ENCODE measurements at places on chromosomes 7 and 10.

- no peak for DNase-seq
Measured at GRCh38 chr7:27697861-27698430, 35.3 kb upstream of the HIBADH start.

DNA sequence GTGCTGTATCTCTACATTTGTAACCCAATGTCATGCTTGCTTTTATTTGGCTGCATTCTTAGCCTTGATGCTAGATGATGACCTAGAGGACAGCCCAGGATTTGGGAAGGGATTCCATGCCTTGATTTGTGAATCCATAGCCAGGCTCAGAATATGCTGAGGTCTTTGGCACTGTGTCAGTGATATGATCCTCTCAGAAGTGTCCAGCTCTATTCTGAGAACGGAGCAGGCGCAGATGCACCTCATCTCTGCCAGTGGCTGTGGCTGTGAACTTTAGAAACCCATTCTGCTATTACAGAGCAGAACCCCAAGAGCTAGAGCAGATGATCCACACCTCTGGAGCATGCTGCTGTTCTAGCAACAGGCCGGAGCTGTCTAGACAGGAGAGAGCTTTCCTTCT lies 212.8 kb downstream of the TRIL start:
- no peak for DNase-seq

GRCh38 chr7:91033574-91033973 lies 230.7 kb upstream of the FZD1 start:
- no peak for DNase-seq

- no peak for DNase-seq
Measured at GRCh38 chr7:106282852-106283251, 1.9 kb downstream of the NAMPT start.

DNA sequence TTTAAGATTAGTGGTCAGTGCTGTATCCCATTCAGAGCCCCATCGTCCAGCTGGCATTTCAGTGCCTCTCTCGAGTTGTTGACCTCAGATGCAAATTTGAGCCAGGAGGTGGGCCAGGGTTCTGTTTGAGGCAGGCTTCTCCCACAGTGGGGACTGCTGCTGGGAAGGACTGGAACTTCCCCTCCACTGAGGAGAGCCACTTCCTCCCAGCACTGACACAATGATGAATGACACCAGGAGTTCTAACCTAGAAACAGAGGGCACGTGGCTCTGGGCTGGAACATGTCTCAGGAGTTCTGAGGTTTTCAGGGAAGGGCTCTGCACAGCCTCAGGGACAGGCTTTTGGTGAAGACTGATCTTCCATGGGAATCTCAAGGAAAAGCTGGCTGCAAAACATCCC lies 18.3 kb upstream of the BTBD16 start:
- no peak for DNase-seq

DNA sequence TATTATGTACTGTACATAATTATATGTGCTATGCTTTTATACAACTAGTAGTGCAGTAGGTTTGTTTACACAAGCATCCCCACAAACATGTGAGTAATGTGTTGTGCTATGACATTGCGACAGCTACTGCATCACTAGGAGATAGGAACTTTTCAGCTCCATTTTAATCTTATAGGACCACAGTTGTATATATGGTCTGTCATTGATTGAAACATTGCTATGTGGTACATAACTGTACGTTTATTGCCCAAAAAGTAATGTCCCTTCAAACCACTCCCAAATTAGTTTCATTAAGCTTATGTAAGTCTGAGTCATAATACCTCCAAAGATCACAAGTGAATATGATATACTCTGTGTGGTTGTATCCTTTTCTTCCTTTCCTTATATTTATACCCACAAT lies 183.2 kb upstream of the POT1 start:
- no peak for DNase-seq

- DNase-seq = no peak
Measured at GRCh38 chr7:149867762-149868622, 5.8 kb upstream of the ATP6V0E2 start.

DNA sequence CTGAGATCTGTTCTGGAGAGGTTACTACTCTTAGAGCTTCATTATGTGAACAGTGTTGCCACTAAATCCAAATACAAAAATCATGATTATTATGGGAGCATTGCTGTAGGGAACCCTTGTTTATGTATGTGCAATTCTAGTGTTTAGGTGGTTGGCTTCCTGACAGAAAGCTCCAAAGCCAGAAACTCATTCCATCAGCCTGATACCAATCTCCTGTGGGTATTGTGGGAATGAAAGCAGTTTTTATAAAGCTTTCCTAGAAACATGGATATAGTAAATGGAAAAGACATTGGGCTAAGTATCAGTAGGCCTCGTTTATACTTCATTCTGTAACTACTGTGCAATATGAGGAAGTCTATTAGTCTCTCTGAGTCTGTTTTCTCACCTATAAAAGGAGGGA lies 6.4 kb downstream of the SDK1 start:
- DNase-seq = no peak

DNA sequence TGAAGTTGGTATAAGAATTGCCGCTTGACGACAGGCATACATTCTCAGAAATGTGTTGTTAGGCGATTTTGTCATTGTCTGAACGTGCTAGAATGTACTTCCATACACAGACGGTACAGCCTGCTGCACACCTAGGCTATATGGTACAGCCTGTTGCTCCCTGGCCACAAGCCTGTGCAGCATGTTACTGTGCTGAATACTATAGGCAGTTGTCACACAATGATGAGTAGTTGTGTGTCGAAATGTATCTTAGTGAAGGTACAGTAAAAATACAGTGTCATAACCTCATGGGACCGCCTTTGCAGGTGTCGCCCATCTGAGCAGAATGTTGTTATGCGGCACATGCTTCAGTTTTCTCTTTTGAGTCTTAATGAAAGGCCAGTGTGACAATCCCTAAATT lies 66.5 kb downstream of the SHH start:
- DNase-seq = no peak

- DNase-seq = no peak
Measured at GRCh38 chr7:157122800-157123495, 15.8 kb upstream of the UBE3C start.

DNA sequence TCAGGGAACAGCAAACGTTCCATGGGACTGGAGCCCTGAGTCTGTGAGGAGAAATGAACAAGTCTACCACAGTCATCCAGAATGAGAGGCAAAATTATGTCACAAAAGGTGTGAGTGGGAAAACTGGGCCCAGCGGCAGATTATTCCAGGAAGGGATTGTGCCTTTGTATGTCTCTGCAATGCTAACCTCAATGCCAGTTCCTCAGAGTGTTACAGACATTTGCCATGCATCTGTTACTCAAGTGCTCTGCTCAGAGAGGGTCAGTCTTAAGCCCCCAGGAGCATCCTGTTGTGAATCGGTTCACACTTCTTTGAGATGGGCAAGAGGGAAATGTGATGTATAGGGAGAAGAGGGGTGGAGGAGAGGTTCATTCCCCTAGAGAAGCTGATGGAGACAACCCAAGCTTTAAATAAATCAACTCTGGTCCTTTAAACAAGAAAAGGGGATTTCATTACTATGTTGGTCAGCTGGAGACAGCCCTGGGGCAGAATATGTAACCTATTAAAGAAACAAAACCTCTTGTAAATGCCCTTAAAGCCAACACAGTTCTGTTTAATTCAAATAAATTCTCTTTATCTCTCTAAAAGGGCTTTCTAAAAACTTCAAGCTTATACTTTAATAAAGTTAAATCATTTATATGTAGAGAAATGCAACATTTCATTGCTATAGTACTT lies 85.9 kb upstream of the GRB10 start:
- DNase-seq = no peak

GRCh38 chr7:146591976-146592375 lies 475.4 kb downstream of the CNTNAP2 start:
- DNase-seq = no peak

DNA sequence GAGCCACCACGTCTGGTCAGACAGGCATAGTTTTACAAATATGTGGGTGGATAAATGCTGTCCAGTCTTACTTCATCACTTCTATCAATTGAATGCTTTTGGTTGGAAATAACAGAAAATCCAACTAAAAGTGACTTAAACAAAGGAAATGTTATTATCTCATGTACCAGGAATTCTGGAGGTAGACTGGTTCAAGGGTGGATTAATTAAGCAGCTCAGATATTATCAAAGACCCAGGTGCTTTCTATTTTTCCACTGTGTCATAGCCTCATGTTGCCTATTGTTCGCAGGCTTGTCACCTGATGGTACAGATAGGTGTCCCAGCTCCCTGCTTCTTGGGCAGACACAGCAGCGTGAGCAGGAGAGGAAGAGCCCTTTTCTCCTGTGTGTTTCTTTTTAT lies 156.1 kb upstream of the CTBP2 start:
- no peak for DNase-seq

DNA sequence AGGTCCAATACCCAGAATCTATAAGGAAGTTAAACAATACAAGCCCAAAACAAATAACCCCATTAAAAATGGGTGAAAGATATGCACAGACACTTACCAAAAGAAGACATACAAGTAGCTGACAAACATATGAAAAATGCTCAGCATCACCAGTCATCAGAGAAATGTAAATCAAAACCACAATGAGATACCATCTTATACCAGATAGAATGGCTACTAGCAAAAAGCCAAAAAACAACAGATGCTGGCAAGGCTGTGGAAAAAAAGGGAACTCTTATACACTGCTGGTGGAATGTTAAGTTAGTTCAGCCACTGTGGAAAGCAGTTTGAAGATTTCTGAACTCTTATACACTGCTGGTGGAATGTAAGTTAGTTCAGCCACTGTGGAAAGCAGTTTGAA lies 331.1 kb downstream of the KIF20B start:
- no peak for DNase-seq

GRCh38 chr10:3900391-3900790 lies 115.4 kb upstream of the KLF6 start:
- DNase-seq = no peak

GRCh38 chr10:94224656-94225055 lies 138.1 kb downstream of the NOC3L start:
- no peak for DNase-seq

DNA sequence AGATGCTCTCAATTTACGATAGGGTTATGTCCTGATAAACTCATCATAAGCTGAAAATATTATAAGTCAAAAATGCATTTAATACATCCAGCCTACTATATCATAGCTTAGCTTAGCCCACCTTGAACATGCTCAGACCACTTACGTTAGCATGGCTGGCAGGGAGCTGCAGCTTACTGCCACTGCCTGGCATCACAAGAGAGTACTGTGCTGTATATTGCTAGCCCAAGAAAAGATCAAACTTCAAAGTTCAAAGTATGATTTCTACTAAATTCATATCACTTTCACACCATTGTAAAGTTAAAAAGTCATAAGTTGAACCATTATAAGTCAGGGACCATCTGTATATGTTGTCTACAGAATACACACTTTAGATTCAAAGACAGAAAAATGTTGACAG lies 91.6 kb downstream of the HYCC1 start:
- no peak for DNase-seq

GRCh38 chr7:5630670-5631069 lies 150.8 kb downstream of the RNF216 start:
- no peak for DNase-seq

DNA sequence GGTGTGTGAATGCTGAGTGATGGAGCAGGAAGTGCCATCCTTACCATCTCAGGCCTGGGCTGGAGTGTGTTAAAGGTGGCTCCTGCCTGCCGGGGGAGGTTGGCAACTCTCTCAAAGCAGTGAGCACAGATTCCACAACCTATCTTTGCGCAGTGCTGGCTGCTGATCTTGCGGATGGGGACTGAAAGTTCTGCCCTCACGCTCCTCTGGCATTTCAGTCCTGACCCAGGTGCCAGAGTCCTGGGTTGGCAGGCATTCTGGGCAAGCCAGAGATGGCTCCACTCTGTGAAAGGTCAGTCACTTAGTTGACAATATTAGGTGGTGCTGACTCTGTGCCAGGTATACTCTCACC lies 315.5 kb downstream of the RPS24 start:
- no peak for DNase-seq

DNA sequence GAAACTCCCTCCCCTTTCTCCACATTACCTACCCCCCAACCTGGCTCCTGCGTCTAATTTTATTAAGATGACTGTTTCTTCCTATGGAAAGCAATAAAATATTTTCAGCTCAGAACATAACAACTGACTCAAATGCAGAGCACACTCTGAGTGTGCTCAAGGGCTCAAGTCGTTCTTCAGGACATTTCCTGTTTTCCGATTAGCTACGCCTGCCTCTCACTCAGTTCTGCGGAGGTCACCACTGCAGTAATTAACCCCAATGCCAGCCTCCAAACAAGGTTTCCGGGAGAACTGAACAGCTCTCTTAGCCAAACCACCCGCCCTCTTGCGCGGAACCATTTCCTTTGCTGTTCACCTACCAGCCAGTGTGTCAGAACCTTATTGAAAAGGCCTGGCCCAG lies 19.3 kb downstream of the MYOF start:
- no peak for DNase-seq

- no peak for DNase-seq
Measured at GRCh38 chr10:3568983-3569382, 216.0 kb downstream of the KLF6 start.

DNA sequence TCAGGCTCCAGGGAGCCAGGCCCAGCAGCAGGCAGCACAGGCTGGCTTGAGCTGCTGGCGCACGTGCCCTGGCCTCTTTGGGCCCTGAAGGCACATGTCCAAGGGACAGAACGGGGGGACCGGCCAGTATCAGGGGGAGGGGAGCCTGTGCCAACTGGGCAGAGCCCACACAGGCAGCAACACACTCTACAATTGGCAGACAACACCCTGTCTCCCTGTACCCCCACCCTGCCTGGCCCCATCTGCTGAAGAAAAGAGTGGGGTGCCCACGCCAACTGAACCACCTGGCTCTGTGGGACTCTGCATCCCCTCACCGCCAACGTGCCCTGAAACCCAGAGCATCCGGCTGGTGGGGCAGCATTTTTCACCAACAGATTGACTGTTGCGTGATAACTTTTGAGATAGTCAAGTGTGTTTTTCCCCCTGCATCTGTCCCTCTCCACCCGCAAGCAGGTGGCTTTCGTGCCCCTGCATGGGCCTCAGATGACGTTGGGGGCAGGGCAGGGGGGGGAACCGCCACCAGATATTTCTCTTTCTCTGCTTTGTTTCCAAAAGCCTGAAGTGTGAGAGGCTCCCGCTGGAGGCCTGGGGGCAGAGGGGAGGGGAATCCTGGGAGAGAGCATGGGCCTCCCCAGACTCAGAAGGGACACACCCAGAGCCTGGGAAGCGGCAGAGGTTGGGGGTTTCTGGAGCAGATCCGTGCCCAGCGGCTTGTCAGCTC lies 21.8 kb downstream of the SLIT1 start:
- DNase-seq = no peak

DNA sequence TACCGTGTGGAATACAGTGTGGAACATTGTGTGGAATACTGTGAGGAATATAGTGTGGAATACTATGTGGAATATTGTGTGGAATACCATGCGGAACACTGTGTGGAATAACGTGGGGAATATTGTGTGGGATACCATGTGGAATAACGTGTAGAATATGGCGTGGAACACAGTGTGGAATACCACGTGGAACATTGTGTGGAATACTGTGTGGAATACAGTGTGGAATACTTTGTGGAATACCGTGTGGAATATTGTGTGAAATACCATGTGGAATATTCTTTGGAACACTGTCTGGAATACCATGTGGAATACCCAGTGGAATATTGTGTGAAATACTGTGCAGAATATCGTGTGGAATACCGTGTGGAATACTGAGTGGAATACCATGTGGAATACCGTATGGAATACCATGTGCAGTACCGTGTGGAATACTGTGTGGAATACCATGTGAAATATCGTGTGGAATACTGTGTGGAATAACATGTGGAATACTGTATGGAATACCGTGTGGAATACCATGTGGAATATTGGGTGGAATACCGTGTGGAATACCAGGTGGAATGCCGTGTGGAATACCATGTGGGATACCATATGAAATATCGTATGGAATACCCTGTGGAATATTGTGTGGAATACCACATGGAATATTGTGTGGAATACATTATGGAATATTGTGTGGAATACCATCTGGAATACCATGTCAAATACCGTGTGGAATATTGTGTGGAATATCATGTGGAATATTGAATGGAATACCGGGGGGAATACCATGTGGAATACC lies 133.1 kb upstream of the CHST15 start:
- DNase-seq = no peak

Measured in HEK293T (cell line).